ENCODE measurements at places on chromosomes 7 and 10. TPM values are rescaled to one million over a fixed set of nuclear protein-coding genes. Genes with fewer than 3 reads are reported as not detected.

DNA sequence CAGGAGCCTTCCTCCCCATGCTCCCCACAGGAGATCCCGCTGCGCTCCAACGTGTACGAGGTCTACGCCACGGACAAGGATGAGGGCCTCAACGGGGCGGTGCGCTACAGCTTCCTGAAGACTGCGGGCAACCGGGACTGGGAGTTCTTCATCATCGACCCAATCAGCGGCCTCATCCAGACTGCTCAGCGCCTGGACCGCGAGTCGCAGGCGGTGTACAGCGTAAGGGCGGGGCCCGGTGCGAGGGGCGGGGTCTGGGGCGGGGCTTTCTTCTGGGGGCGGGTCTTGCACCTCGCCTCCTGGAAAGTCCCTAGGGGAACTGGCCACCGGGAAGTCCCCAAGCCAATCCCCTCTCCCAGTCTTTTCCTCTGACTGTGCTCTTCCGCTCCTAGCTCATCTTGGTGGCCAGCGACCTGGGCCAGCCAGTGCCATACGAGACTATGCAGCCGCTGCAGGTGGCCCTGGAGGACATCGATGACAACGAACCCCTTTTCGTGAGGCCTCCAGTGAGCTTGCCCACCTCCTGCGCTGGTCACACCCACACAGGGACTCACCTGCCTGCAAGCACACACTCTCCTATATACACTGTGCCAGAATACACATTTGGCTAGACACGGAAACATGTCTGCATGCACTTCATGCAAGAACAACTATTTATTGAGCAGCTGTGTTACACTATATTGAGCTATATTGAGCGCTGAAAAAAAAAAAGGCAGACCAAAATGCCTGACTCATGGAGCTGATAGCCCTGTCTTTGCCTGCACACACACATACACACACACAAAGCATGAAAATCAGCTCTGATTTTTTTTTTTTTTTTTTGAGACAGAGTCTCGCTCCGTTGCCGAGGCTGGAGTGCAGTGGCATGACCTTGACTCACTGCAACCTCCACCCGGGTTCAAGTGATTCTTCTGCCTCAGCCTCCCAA is 32.7 kb upstream of the VSIR start:
- DNase-seq = peak; percentile 54

DNA sequence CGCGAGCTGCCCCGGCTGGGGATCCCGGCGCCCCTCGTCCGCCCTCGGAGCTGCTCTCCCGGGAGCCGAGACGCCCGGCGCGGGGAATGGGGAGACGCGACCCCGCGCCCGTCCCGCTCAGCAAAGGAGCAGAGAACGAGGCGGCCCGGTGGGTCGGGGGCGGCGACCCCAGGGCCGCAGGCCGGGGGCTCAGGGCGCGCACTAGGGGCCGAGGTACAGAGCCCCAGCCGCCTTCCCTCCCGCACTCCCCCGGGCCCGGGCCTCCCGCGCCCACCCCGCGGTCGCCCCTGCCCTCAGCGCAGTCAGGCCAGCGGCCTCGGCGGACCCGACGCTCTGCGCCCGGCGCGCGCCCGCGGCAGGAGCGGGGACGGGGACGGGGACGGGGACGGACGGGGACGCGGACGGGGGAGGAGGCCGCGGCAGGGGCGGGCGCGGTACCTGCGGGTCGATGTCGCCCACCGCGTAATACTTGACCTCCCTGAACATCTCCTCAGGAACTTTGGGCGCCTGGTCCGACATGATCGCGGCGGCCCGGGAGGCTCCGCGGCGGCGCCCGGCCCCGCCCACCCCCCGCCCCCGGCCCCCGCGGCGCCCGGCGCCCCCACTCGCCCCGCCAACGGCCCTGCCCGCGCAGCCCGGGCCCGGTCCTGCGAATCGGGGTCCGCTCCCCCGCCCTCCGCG is 373 bp downstream of the PAXIP1 start:
- DNase-seq = peak; percentile 54

Gene NKX2-3
- total RNA-seq = not detected

Gene PCLO
- total RNA-seq = 3.7 TPM

- DNase-seq = no peak
Measured at GRCh38 chr7:137283153-137283552, 60.4 kb downstream of the PTN start.

Gene LLCFC1
- total RNA-seq = not detected

Gene NPTX2
- total RNA-seq = 18.5 TPM

Gene SORCS1
- not detected for total RNA-seq

Gene FOXI2
- total RNA-seq = not detected

- no peak for DNase-seq
Measured at GRCh38 chr7:123190109-123190831, 9.5 kb downstream of the SLC13A1 start.

- DNase-seq = no peak
Measured at GRCh38 chr7:120043250-120043649, 229.7 kb upstream of the KCND2 start.

DNA sequence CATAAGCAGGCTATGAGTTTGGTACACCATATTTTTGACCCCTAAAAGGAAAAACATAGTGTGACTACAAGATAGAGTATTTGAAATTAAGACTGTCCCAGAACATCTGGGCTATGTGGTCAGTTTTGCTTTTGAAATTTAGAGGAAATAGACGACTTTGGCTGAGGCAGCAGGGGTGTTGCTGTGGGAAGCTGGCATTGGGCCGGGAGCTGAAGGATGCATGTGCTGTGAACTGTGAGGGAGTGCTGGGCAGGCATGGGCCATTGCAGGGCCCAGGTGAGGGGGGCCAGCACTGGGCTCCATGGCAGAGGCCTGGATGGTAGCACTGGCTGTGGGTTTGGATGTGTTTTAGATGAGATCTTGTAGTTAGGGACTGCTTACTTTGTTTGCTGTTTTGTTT is 168.3 kb downstream of the BMPER start:
- DNase-seq = no peak

GRCh38 chr10:77240706-77241349 is 396.8 kb downstream of the KCNMA1 start:
- no peak for DNase-seq

DNA sequence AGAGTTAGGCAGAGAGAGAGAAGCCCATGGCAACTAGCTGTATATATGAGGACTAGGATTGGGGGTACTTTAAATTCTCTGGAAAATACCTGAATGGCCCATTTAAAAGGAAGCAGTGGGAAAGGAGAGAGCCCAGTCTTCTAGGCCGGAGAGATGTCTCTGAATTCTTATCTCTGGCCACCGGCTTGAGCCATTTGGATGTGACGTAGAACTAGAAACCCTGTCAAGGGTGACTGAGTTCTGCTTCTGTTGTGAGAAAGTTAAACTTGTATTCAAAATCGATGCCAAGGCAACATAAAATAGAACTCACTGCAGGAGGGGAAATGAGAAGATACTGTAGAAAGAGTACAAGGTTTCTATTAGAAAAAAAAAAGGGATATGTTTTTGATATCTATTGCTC is 6.3 kb upstream of the GSTK1 start:
- DNase-seq = no peak

Gene TWIST1
- total RNA-seq = not detected

Gene PCDH15
- not detected for total RNA-seq

Gene ZMIZ1
- total RNA-seq = 32.1 TPM

Gene PIK3AP1
- 0.14 TPM for total RNA-seq

DNA sequence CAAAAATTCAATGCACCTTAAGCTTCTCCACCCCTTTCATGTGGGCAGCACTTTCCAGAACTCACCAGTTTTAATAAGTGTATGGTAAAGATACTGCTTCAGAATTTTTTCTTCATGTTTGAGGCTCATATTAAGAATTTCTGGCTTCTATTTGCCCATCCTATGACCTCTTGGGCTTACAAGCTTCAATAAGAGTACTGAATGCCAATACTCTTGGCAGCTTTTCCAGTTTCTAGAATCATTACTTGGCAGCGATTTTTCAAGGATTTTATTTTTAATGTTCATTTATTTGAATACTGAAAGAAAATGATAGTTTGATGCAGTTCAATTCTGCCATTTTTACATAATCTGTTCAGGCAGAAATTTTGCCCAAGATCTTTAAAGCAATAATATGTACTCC is 242.1 kb upstream of the KCND2 start:
- no peak for DNase-seq

GRCh38 chr10:62582804-62583208 is 208.6 kb downstream of the ZNF365 start:
- DNase-seq = peak; percentile 12

- DNase-seq = peak; percentile 51
Measured at GRCh38 chr10:114823077-114823463, 1.5 kb downstream of the FHIP2A start.

Gene HOXA4
- total RNA-seq = 0.65 TPM

DNA sequence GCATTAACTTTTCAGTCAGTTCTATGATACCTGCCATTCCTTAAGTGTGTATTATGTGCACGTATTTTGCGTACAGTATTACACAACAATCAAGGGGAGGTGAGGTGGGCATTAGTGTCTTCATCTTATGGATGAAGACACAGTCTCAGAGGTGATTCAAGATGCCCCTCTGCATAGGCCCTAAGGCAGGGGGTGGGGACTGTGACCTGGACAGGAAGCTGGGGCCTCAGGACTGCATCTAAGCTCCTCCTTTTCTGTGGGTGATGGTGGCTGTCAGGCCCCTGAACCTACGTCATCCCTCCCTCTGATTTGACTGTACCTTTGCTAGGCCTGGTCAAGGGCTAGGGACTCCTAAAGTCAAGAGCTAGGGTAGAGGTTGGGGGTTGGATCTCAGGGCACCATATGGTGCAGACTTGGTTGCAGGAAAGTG is 38.9 kb downstream of the HK1 start:
- no peak for DNase-seq

DNA sequence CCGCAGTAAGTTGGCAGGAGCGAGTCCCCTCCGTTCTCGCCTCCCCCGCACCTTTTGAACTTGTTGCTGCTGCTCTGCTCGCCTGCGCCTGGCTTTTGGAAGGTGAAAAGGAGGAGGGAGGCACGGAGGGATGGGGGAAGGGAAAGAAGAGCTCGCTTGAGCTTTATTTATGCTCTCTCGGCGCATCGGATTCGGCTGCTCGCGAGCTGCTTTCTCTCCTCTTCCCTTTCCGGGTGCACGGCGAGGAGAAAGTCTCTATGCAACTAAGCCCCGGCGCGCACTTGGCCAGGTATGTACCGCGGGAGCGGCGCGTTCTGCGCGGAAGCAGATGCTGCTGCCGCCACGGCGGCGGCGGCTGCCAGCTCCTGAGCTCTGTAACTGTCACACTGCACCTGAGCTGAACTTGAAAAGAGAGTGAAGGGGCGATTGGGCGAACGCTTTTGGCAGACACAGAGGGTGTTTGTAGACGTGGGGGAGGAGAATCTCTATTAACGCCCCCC is 551 bp downstream of the KCND2 start:
- DNase-seq = peak; percentile 5

DNA sequence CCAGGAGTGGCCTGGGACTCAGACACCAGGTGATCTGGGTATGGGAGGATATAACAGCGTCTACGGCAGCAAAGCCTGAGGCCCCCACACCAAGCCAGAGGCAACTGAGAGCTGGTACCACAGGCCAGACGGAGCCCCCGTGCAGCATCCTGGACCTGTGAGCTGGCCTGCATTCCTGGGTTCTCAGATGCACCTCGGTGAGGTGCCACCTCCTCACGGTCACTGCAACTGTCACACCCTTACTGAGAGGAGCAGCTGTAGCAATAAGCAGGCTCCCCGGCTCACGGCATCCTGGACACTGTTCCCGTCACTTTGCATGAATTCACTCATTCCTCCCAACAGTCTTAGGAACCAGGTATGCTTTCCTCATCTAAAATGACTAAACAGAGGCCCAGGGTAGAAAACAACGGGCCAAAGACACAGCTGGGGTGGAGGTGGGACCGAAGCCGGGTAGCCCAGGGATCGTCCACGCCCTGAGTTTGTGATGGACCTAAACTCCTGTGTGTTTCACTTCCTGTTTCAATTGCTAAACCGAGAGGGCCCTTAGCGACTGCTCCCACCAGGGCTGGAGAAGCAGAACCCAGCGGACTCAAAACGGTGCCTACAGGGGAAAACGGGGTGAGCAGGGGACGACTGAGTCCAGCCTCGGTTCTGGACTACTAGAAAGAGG is 98.7 kb downstream of the CTBP2 start:
- no peak for DNase-seq

Gene VAX1
- total RNA-seq = not detected

DNA sequence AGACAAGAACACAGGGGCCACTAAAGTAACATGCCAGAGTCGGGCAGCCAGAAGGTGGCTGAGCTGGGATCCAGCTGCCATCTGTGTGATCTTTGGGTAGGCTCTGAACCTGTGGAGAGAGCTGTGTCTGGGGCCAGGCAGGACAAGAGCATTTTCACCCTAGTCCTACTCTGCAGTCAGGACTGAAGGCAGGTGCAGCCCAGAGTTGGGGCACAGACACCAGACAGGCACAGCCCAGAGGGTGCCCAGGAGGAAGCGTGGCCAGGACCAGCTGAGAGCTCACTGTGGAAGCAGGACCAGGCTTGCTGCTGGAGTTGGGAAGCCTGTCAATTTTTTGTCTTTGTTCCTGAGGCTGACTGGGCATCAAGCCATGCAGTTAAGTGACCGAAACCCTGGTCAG is 113.6 kb downstream of the ADCY1 start:
- DNase-seq = no peak

GRCh38 chr7:157539521-157539920 is 202.7 kb downstream of the DNAJB6 start:
- DNase-seq = no peak

GRCh38 chr7:2980401-2981102 is 63.1 kb downstream of the CARD11 start:
- DNase-seq = no peak

DNA sequence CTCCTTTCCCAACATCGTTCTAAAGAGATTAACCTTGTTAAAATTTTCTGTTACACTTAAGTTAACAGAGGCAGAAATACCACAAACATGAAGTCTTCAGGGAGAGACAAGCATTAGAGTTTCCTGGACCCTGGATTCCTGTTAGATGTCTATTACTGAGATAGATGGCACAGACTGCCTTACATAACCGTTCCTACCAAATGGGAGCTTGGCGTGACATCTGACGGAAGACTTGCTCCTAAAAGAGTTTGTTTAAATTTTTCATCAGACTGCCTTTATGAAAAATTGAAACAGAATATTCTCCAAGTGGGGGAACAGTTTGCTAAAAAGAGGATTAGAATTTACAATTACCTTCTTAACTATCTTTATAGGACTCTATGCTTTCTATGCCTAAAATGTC is 22.7 kb downstream of the ANK3 start:
- no peak for DNase-seq

Gene CPXM2
- 1.0 TPM for total RNA-seq

GRCh38 chr7:102914585-102914984 is 1.8 kb downstream of the LRRC17 start:
- DNase-seq = no peak

GRCh38 chr7:157347217-157347904 is 10.6 kb downstream of the DNAJB6 start:
- DNase-seq = peak; percentile 31

DNA sequence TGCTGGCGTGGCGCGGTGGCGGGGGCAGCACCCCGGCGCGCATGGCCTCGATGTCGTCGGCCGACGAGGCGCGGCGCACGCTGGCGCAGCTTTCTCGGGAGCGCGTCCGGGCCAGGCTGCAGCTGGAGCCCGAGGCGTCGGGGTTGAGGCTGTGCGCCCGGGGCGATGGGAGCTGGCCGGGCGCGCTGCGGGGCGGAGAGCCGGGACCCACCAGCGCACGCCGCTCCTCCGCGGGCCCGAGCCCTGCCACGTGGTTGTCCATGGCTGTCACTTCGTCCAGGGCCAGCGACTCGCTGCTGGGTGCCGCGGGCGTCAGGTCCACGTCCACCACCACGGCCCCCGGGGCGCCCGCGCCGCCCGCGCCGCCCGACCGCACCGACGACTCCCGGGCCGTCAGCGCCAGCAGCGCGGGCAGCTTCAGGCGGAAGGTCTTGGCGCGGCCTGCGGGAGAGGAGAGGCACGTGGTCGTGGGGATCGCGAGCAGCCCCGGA is 20.0 kb downstream of the KCNH2 start:
- no peak for DNase-seq

Measured in dermis blood vessel endothelial cell (primary cell).